ENCODE measurements at places on chromosomes 12 and 14. TPM values are rescaled to one million over a fixed set of nuclear protein-coding genes. Genes with fewer than 3 reads are reported as not detected.

Gene MYRFL
- not detected for total RNA-seq

Gene CLEC4D
- total RNA-seq = not detected

Gene B4GALNT1
- total RNA-seq = 1.9 TPM

Gene NKX2-8
- total RNA-seq = not detected

Gene SERPINA5
- total RNA-seq = not detected

Gene SDR9C7
- not detected for total RNA-seq

Gene PLEK2
- total RNA-seq = 1.1 TPM

Gene MYBPC1
- total RNA-seq = not detected

Gene DEPDC4
- total RNA-seq = 2.0 TPM

Gene C12orf54
- not detected for total RNA-seq

Gene AQP5
- total RNA-seq = not detected

Gene OTOGL
- 0.36 TPM for total RNA-seq

Gene TAMALIN
- total RNA-seq = 28.0 TPM

Gene KRT71
- not detected for total RNA-seq

Gene FITM1
- 0.73 TPM for total RNA-seq

Gene IFT81
- total RNA-seq = 47.3 TPM

Gene CNTN1
- total RNA-seq = 2.3 TPM

Gene WIF1
- not detected for total RNA-seq

Gene SOX5
- total RNA-seq = 17.6 TPM

Gene GZMB
- total RNA-seq = not detected

Gene C12orf50
- under 0.01 TPM for total RNA-seq

Gene MYF6
- not detected for total RNA-seq

Gene LMO3
- 3.3 TPM for total RNA-seq

Gene GUCY2C
- total RNA-seq = not detected

Gene COX8C
- not detected for total RNA-seq

Gene C12orf56
- not detected for total RNA-seq

Gene ACOT4
- total RNA-seq = 4.7 TPM

Gene SRRM4
- not detected for total RNA-seq

Gene CHMP4A
- total RNA-seq = 12.4 TPM

Gene P2RX2
- total RNA-seq = not detected

Gene GPRC5D
- total RNA-seq = not detected

Gene TAS2R13
- 1.7 TPM for total RNA-seq

Gene BICDL1
- total RNA-seq = under 0.01 TPM

Gene DPPA3
- total RNA-seq = not detected

Gene HPD
- total RNA-seq = not detected

Gene FLVCR2
- 2.5 TPM for total RNA-seq

Gene ZC3H10
- total RNA-seq = 4.9 TPM

Gene RHNO1
- 32.0 TPM for total RNA-seq

Gene PIGH
- 37.1 TPM for total RNA-seq

Gene CLEC4C
- total RNA-seq = not detected

Gene GARIN6
- not detected for total RNA-seq

Gene SLC17A8
- not detected for total RNA-seq

Gene AKAP5
- total RNA-seq = 0.33 TPM

Gene GRIP1
- total RNA-seq = 1.5 TPM

Gene DAO
- total RNA-seq = not detected

Gene SYT1
- total RNA-seq = under 0.01 TPM

Gene RPGRIP1
- total RNA-seq = not detected

Gene KIF26A
- 0.36 TPM for total RNA-seq

Gene CLEC6A
- not detected for total RNA-seq

Gene HOXC13
- total RNA-seq = not detected

Gene PRICKLE1
- total RNA-seq = 0.31 TPM

Gene TRMT61A
- total RNA-seq = 12.0 TPM

Gene BRI3BP
- 18.6 TPM for total RNA-seq

Gene MANSC1
- total RNA-seq = 3.7 TPM

Gene NACA
- 908 TPM for total RNA-seq

Gene KLRC2
- total RNA-seq = 0.31 TPM

Gene TBC1D30
- under 0.01 TPM for total RNA-seq

Gene SMOC1
- total RNA-seq = 0.33 TPM

Gene NYNRIN
- total RNA-seq = 2.2 TPM
